Non-pigmented ciliary epithelial cell (primary cell): ENCODE measurements at places on chromosomes 1 and 21.

DNA sequence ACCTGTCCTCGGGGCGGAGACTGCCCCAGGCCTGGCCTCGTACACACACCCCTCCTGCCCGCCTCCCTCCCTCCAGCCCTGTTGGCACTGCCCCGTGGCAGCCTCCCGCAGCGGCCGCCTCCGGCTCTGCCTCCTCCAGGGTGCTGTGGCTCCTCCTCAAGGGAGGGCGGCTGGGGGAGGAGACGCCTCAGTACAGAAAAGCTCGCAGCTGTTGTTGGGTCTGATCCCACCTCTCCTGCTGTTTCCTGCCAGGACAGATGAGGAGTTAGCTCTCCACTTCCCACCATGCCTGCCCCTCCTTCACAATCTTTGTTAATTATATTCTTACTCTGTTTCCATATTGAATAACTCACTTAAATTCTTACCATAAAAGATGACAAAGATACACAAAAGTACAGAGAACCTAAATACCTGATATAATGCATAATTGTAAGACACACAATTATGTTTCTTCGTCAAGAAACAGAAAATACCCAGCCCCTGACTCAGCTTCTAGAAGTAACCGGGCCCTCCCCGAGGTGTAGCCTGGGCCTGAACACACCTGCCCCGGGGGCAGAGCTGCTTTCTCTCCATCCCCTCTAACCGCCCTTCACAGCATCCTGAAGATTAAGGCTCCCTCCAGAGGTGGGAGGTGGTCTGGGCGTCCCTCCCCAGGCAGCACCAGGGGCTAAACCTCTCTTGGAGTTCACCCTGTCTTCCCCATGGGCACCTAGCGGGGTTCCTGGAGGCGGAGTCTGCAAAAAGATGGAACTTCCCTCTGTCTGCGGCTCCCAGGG is 30.6 kb upstream of the COL6A1 start:
- no peak for DNase-seq

DNA sequence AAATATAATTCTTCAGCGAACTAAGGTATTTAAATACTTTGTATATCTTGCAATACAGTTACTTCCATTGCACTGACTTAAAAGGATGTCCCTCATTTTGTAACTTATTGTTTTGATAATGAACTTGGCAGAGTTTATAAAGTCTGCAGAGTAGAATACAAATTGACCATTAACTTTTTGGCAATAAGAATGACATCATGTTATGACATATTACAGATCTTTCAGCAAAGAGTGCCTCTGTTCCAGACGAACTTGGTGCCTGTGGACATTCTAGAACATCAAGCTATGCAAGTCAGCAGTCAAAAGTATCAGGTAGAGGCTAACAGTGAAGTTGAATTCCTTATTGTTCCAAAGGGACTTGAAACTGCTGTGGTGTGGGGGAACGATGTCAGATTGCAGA is 32.9 kb downstream of the HENMT1 start:
- DNase-seq, result no peak

DNA sequence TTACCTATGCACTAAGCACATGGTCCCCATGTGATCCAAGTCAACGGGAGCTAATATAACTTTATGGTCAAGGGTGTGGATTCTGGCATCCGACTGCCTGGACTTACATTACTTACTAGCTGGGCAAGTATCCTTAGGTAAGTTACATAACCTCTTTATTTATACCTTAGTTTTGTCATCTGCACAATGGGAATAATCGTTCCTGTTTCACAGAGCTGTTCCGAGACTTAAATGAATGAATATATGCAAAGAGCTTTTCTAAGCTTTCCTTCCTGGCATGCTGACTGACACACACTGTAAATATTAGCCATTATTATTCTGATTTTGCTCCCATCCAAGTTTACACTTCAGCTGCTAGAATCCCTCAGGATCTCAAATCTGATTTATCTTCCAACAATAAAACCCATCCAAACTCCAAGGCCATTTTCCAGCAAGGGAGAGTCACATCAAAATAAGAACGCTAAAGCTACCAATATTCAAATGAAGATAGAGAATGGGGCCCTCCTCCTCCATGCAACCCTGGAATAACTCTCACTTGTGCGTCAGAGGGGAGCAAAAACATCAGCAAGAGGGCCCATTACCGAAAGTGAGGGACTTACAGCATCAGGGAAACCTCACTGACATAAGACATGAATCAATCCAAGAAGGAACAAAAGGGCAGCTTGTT is 115.6 kb upstream of the KAZN start:
- DNase-seq, result no peak

DNA sequence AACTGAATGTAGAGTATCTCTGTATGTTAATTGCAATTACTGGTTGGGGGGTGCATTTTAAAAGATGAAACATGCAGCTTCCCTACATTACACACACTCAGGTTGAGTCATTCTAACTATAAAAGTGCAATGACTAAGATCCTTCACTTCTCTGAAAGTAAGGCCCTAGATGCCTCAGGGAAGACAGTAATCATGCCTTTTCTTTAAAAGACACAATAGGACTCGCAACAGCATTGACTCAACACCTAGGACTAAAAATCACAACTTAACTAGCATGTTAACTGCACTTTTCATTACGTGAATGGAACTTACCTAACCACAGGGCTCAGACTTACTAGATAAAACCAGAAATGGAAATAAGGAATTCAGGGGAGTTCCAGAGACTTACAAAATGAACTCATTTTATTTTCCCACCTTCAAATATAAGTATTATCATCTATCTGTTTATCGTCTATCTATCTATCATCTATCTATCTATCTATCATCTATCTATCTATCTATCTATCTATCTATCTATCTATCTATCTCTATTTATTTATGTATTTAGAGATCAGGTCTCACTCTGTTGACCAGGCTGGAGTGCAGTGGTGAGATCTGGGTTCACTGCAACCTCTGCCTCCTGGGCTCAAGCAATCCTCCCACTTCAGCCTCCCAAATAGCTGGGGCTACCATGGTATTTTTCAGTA is 47.8 kb downstream of the CHML start:
- no peak for DNase-seq

- no peak for DNase-seq
Measured at GRCh38 chr1:201268604-201269151, 14.6 kb upstream of the PKP1 start.

- DNase-seq, result no peak
Measured at GRCh38 chr1:60697204-60697994, 385.0 kb upstream of the NFIA start.

GRCh38 chr1:18528616-18529015 is 47.9 kb downstream of the KLHDC7A start:
- DNase-seq, result no peak

GRCh38 chr1:157156058-157156541 is 17.9 kb upstream of the ETV3 start:
- DNase-seq, result no peak

GRCh38 chr1:54850737-54851136 is 36.3 kb downstream of the DHCR24 start:
- DNase-seq, result peak; percentile 93

- no peak for DNase-seq
Measured at GRCh38 chr1:11539850-11540772, 61.2 kb downstream of the DISP3 start.

- no peak for DNase-seq
Measured at GRCh38 chr1:162680419-162681121, 48.3 kb downstream of the DDR2 start.

- no peak for DNase-seq
Measured at GRCh38 chr1:215052256-215053015, 30.1 kb upstream of the KCNK2 start.

- DNase-seq, result no peak
Measured at GRCh38 chr1:115755456-115756370, 12.8 kb downstream of the CASQ2 start.
